NCI-H1048 (cell line): ENCODE measurements at places on chromosomes 2 and 18.

- no peak for DNase-seq
Measured at GRCh38 chr2:74379851-74380789, at the start of gene DCTN1. TSS of gene DCTN1 (minus strand) at chr2:74380311. CDS start at chr2:74380037, 274 bp downstream.

DNA sequence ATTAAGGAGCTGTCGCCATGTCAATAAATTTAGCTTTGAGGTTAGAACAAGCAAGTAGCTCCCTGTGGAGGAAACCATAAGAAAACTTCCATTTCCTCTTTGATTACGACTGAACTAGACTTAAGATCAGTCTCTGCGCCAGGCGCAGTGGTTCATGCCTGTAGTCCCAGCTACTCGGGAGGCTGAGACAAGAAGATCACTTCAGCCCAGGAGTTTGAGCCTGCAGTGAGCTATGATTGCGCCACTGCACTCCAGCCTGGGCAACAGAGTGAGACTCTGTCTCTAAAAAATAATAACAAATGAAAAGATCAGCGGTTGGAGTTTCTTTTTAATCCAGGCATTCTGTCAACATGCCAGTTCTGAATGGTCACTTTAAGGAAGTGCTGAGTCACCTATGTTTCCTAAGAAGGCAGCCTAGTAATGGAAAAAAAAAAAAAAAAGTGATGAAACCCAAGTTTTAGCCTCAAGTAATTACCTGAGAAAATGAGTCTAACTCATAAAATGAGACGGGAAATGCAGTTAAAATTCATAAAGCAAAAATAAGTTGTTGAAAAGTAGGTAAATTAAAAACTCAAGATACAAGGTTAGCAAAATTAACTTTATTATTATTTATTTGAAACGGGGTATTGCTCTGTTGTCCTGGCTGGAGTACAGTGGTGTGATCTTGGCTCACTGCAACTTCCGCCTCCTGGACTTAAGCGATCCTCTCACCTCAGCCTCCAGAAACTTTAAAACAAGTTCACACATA, 10.2 kb downstream of the C18orf32 start:
- DNase-seq: no peak

- no peak for DNase-seq
Measured at GRCh38 chr2:70145851-70146739, 44.7 kb downstream of the C2orf42 start.

GRCh38 chr2:61090386-61090921, 24.8 kb downstream of the SANBR start:
- no peak for DNase-seq

GRCh38 chr18:58458304-58458703, 170.6 kb downstream of the ALPK2 start:
- DNase-seq: no peak

DNA sequence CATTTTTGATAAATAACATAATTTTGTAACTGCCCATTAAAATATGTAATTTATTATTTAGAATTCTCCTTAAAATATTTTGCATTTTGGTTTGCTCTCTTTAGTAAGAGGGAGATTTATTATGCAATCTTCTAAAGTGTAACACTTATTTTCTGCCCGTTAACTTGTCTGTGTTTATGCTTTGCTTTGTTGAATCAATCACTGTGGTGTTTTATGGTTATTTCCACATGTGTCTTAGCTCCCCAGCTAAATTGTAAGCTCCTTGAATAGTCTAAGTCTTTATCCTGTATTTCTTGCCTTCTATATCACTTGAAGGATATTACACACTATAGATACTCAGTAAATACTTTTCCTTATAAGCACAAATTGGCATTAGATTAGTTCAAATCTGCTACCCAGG, 166.6 kb upstream of the SPRED2 start:
- no peak for DNase-seq

DNA sequence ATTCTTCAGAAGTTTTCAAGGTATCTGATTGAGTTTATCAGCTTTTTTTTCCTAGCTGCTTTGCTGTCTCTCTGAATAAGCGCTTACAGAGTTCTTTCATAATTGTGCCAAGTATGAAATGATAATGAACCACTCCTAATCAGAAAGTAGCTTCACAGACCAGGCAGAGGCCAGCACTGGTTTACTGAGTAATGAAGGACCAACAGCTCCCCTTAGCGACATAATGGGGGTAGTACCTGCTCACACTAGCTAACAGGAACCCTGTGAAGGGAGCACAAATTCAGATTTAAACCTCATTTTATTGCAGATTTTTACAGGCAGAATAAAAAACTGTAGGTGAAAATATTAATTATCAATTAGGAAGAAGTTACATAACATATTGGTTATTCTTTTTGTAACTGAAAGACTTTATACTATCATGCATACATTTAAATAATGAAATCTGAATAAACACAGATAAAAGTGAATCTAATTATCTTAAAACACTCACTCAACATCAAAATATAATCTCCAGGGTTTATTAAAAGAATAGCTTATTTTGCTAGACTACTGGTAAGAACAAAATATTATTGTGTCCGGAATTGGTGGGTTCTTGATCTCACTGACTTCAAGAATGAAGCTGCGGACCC, 53.7 kb upstream of the LRRC30 start:
- no peak for DNase-seq

DNA sequence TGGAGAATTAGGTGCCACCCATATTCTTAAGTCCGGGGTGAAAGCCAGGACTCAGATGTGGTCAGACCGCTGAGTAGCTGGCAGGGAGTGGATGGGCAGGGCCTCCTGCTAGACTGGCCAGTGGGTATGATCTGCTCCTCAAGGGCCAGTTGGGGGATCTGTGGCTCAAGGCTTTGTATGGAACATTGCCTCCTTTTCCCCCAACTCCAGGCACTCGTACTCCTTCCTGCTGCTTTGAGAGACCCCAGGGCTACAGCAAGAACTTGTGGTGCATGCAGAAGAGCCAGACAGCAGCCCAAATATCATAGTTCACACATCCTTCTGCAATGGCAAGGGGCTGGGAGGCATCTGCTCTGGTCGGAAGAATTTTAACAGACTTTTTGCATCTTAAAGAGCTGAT, 61.7 kb downstream of the PDCL3 start:
- no peak for DNase-seq

- DNase-seq: no peak
Measured at GRCh38 chr2:148814143-148814859, 60.7 kb upstream of the KIF5C start.

DNA sequence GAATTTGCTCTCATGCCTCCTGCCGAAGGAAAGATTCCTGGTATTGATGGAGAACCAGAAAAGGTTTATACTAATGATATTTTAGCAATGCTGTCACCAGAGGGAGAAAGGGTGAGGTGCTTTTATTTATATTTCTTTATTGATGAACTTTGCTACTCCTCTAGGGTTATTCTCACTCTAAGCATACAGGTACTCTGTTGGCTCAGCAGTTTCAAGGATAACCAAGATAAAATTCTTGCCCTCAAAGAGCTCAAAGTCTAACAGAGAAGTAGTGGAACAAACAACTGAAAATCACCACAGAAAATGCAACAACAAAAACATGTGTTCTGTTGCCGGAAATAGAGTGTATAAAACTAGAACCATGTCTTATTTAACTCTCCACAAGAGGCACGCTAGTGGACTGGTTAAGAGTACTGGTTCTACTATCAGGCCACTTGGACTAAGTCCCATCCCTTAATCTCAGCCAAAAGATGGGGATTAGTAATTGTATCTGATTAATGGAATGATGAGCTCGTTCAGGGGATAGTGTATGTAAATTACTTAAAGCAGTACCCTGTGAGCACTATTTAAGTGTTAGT, 103.6 kb downstream of the DNAH6 start:
- DNase-seq: no peak

DNA sequence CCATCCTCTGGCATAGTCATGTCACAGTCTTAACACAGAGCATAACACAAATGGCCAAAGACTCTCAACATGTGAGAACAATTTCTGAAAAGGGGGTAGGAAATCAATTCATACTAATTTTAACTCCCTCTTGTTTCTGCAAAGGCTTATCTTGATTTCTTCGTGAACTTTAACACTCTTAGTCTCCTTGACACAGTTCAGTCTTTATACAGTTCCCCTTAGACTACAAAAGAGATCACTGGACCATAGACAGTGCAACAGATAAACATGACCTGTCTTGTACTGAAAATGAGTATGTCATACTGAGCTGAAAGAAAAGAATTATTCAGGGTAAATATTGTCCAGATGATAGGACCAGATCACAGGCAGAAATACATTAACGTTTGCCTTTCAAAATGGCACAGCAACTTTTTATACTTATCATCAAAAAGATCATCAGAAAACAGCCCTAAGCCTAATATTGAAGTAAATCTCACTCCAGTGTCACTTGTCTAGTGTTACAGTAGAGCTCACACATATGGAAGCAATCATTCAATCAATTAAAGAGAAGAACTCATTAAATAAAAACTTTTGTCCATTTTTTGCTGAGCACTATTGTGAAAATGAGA, 56.4 kb upstream of the VRK2 start:
- no peak for DNase-seq

GRCh38 chr18:46169464-46169941, 65.3 kb downstream of the HAUS1 start:
- DNase-seq: no peak
